Neural progenitor cell (in vitro differentiated cells): ENCODE measurements at places on chromosomes 12 and 14. TPM values are rescaled to one million over a fixed set of nuclear protein-coding genes. Genes with fewer than 3 reads are reported as not detected.
A peak's percentile ranks its signal among the peaks of the same experiment; 100 is the strongest.

Gene TBX5
- total RNA-seq = not detected in 2 replicates

Gene LRIG3
- 56.2 and 67.5 TPM in 2 replicates for total RNA-seq

- peak; percentile 19 for DNase-seq
These were observed 69.2 kb downstream of the NTN4 start for GRCh38 chr12:95721320-95721719.

DNA sequence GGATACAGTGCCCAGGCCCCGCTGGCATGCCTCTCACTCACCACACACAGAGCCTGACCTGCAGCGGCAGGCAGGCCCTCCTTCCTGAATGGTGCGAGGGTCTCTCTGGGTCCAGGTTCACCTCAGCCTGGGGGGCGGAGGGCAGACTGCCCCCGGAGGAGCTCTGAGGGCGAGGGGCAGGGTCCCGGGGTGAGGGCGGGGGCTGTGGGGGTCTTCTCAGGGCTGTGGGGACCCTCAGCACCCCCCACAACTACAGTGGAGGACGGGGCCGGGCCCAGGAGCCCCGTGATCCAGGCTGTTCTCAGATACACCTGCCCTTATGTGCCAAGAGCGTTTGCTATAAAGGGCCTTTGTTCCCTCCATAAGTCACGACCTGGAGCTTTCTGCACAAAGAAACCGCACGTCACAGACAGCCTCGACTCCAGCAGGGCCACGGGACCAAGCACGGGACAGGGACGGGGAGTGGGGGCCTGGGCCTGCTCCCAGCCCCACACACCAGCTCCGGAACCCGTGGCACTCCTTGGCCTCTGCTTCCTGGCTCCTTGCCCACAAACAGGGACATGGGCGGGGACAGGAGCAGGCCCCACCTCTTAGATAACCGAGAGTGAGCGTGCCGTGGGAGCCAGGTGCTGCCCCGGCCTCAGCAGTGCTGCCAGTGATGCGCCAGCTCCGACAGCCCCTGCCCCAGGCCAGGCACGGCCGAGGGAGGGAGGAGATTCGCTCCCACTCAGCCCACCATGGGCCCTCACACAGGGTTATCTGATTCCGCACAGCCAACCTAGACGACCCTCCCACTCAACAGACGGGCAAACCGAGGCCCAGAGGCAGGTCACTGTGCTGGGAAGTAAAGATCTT lies 101.9 kb downstream of the RFLNA start:
- DNase-seq = no peak

Gene TMPRSS12
- total RNA-seq = not detected in 2 replicates

GRCh38 chr14:94028450-94028826 lies 2.3 kb downstream of the OTUB2 start:
- peak; percentile 33 for DNase-seq

Gene UNC79
- total RNA-seq = 2.1 and 2.2 TPM in 2 replicates

Gene AVPR1A
- 0.04 and 0.09 TPM in 2 replicates for total RNA-seq

GRCh38 chr14:102731871-102732800 lies 45.1 kb upstream of the TRAF3 start:
- no peak for DNase-seq

DNA sequence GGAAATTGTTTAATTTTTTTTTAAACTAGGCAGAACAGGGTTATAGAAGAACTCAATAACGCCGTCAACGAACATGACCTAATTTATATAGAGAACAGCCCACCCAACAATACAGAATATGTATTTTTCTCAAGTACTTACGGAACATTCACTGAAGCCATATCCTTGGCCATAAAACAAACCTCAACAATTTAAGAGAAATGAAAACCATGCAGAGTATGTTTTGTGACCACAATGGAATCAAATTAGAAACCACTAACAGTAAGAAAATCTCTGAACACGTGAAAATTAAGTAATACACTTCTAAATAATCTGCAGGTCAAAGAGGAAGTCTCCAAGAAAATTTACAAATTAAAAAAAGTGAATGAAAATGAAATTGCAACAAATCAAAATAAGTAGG lies 9.4 kb downstream of the SART3 start:
- no peak for DNase-seq

- no peak for DNase-seq
These were observed 21.1 kb upstream of the VWF start for GRCh38 chr12:6145564-6145963.

Gene NRXN3
- 5.9 and 6.1 TPM in 2 replicates for total RNA-seq

GRCh38 chr14:22657861-22658260 lies 13.7 kb upstream of the OR6J1 start:
- DNase-seq = peak; percentile 17

Gene FBRSL1
- total RNA-seq = 7.4 and 30.6 TPM in 2 replicates

DNA sequence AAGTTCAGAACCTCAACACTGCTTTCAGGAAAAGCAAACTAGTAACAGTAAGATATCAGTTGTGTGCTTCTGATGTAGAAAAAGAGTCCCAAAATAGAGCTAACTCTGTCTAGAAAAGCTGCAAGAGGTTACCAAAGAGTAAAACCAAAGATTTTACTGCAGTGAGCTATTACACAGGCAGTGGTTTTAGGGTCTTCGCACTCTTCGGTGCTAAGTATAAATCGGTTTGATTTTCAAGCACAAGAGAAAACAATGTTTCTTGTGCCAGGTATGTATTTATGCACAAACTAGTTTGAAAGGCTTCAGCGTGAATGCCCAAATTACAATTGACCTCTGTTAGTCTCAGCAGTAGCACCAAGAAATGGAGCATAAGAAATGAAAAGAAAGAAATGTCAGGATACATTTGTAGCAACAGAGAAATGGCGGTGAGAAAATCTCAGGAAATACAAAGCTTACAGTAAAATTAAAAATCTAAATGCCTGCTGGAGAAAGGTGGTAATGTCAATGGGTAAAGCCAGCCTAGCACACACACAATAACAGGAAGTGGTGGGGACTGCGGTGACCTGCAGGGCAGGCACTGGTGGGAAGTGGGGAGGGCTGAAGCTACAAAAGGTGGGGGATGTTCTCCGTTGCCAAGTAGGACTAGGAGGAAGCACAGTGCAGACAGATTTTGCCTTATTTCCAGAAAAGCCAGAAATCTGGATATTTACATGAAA lies 18.0 kb upstream of the DYRK2 start:
- DNase-seq = peak; percentile 8
